OCI-M1 (cell line): ENCODE measurements at places on chromosomes 11 and 22.
A peak's percentile ranks its signal among the peaks of the same experiment; 100 is the strongest.

- DNase-seq: no peak
These were observed 262.3 kb upstream of the MTNR1B start for GRCh38 chr11:92707173-92707619.

DNA sequence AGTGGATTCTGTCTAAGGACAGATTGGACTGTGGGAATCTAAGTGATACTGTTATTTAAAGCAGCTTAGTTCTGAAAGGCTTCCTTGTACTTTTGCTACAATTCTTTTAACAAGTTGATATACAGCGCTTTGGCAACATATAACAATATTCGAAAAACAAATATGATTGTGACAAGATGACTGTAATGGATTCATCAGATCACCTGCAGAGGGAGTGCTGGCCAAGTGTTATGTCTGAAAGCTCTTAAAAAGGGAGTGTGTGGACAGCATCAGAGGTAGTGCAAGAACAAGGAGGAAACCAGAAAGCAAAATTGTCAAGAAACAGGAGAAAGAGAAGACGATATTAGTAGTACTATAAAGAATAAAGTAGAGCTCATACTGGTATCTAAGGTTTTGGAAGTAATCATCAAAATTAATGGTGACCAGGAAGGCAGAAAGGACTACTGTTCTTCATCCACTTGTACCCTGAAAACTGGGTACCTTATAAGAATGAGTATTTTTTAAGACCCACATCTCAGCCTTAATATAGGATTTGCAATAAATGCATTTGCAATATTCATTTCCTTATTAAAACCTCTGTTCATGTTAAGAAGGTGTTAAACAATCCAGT is 1112.0 kb upstream of the CCDC90B start:
- peak; percentile 63 for DNase-seq

GRCh38 chr11:43582863-43583462 is 97.6 kb upstream of the HSD17B12 start:
- no peak for DNase-seq

DNA sequence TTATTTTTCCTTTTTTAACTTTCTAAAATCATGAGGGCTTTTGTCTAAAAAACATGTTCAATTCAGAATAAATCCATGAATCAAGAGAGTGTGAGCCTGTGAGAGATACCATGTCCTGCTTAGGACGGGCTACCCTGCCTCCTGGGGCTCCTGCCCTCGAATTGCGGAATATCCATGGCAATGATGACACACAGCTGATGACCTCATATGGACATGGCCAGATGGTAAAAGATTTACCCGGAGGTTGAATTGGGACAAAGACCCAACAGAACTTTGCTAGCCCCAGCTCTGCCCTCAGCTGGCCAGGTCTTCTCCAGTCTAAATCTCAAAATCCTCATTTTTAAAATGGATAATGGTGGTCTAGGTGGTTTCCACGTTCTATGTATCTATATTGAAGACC is 538.1 kb upstream of the API5 start:
- no peak for DNase-seq

DNA sequence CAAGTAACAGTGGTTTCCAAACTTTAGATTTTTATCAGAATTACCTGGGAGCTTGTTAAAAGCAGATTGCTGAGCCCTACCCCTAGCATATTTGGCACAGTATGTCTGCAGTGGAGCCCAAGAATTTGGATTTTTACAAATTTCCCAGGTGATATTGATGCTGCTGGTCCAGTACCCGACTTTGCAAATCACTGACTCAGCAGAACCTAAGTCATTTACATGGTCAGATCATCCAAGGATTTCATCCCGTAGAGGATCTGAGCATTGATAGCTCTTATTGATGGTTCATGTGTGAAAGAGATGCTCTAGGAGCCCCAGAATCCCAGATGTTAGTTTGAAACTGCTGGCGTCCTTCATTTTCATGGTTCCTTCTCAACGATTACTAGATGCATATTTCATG is 6.0 kb downstream of the C11orf97 start:
- DNase-seq: no peak

- DNase-seq: no peak
These were observed 96.9 kb upstream of the HORMAD2 start for GRCh38 chr22:29983296-29983917.

- DNase-seq: peak; percentile 55
These were observed 569 bp downstream of the FAM76B start for GRCh38 chr11:95788921-95789505.
